ELF-1 (cell line): ENCODE measurements at places on chromosomes 12 and 14.

GRCh38 chr12:67804168-67804567, 155.6 kb downstream of the DYRK2 start:
- DNase-seq = no peak

GRCh38 chr14:71429902-71430301, 502.3 kb upstream of the RGS6 start:
- no peak for DNase-seq

GRCh38 chr12:56222531-56222895, 791 bp upstream of the RNF41 start:
- DNase-seq = no peak

DNA sequence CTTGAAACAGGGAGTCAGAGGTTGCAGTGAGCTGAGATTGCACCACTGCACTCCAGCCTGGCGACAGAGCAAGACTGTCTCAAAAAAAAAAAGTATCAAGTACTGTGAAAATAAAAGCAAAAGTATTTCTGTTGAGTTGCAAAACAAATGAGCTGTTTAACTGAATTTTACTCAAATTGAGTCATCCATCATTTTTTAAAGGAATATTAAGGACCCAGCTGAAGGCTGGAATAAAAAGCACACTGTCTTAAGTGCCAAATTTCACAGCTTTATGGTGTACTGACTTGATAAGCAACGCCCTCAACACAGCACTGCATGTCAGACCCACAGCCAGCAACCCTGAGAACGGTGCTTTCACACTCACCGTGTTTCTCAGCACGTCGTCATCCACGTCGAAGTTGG, 57.9 kb downstream of the AMN start:
- no peak for DNase-seq

- DNase-seq = no peak
Measured at GRCh38 chr12:8493084-8493483, 20.2 kb upstream of the CLEC4D start.

DNA sequence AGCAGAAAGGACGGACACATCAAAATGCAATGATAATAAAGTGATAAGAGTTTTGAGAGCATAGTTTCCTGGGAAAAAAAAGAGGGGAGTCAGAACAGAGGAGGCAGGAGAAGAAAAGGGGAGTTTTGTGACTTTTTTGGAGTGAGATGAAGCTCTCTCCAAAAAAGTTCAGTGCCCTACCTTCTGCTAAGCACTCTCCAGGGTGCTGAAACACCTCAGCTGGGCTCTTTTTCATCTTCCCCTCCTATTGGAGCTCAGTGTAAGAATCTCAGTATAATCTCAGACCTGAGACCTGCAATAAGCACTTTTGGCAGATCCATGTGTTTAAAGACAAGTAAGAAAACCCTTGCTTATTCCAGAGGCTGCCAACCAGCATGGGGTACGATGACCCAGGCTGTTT, 58.9 kb upstream of the SRRM4 start:
- peak; percentile 1 for DNase-seq

DNA sequence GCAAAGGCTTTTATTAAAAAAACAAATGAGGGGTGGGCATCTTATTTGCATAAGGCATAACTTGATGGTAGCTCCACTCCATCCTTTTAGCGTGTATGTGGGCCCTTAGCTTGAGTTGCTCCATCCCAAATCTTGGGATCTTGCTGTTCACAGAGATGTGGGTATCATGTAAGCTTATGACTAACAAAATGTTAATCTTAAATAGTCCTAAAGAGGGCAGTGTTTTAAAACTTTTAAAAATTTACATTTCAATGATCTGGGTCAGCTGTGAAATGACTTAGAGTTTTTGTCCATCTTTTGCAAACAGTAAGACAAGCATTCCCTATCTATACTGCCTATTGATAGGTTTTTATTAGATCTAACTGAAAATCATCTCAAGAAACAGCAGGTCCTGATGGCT, 86.0 kb downstream of the SLCO1A2 start:
- no peak for DNase-seq

DNA sequence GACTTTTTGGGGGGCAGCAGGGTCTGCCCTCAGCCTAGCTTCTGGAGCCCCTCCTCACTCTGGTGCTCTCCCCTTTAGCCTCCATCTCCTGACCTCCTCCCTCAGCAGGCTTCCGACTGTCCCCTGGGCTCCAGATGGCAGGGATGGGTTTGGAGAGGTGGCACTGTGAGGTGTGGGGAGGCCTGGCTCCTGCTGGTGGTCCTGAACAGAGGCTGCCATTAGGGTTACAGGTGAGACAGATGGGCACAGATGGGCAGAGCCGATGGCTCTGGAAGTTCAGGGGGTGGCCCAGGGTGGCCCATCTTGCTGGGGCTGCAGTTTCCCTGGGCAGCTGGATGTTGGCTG, 68.5 kb upstream of the BEGAIN start:
- no peak for DNase-seq

DNA sequence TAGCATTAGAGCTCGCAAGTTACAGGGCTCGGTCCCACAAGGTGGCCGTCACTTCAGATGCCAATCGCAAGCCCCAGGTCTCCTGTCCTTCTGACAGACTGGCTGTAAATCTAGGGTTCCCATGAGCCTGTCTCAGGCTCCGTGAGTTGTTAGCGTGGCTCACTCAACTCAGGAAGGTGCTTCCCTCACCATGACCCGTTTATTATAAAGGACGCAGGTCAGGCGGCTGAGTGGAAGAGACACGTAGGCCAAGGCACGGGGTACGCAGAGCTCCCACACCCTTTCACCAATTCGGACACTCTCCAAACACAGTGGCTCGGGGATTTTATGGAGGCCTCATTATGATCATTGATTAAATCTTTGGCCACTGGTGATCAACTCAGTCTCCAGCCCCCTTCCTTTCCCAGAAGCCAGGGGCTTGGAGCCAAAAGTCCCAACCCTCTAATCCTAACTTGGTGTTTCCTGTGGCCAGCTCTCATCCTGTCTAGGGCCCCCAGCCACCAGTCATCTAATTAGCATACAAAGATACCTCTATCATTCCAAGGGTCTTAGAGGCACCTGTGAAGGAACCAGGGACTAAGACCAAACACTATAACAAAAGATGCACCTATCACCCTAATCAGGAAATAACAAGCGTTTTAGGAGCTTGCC, 25.8 kb upstream of the LRTM2 start:
- no peak for DNase-seq

- DNase-seq = no peak
Measured at GRCh38 chr12:27523305-27523641, 733 bp upstream of the PPFIBP1 start.

GRCh38 chr14:32476532-32476931, 147.4 kb downstream of the AKAP6 start:
- no peak for DNase-seq

- DNase-seq = no peak
Measured at GRCh38 chr14:34465069-34465859, 3.2 kb upstream of the SPTSSA start.

GRCh38 chr12:93847517-93848474, 170.6 kb downstream of the CRADD start:
- no peak for DNase-seq

DNA sequence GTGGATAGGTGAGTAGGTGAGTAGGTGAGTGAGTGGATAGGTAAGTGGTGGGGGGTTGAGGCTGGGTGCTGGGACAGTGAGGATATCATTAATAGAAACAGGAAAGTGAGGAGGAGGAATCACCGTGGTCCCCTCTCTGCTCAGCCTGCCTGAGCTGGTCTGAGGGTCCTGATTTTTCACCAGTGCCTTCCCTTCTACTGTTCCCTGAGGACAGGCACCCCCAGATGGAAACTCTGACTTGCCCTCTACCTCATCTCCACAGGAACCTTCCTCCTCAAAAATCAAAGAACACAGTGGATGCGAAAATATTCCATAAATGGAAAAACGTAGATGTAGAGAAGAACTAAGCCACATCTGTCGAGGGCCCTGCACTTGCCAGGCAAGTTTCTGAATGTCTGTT, 1.9 kb downstream of the GPR68 start:
- no peak for DNase-seq

- DNase-seq = no peak
Measured at GRCh38 chr14:61003571-61003970, 22.5 kb downstream of the SLC38A6 start.

DNA sequence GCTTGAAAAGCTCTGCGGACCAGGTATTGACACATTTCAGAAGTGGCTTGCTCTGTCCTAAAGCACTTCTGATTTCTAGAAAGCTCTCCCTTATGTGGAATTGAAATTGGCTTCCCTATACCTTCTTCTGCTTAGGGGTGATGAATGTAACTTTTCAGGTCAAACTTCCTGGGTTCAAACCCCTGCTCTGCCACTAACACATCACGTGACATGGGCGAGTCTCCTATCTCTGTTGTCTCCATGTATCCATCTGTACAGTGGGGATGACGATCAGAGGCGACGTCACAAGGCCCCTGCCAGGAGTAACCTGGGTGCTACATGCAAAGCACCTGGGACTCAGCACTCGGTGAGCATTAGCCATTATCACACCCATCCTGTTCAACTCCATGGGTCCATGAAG, 73.7 kb upstream of the PIWIL1 start:
- no peak for DNase-seq

DNA sequence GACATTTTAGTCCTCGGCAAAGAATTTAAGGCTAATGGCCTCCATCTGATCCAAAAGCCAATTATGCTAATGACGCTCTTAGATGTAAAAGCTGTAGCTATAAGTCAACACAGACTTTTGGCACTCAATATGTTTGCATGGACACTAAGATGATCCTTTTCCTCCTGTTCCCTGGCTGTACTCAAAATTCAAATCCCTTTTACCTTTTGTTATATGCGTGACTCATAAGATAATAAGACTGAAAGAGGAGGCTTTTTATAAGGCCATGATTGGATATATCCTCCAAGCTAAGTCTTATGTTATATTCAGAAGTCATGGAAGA, 89.8 kb downstream of the PDZRN4 start:
- DNase-seq = no peak

DNA sequence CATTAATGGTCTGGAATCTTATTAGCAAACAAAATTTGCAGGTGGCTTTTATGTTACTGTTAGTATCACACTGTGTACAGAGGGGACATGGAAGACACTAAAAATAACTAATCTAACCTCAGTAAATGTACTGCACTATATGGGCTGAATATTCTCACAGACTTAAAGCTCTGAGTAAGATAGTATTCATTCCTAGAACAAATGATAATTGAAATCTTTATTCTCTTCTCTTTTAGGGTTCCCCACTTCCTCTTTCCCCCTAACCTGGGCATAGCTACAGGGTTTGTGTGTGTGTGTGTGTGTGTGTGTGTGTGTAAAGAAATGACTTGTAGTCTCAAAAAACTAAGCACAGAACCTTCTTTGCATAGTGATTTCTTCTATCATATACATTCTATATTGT, 21.4 kb upstream of the HECTD1 start:
- DNase-seq = no peak

GRCh38 chr12:124306686-124307555, 12.0 kb downstream of the RFLNA start:
- DNase-seq = no peak

GRCh38 chr14:92956961-92957360, 34.0 kb downstream of the CHGA start:
- no peak for DNase-seq

DNA sequence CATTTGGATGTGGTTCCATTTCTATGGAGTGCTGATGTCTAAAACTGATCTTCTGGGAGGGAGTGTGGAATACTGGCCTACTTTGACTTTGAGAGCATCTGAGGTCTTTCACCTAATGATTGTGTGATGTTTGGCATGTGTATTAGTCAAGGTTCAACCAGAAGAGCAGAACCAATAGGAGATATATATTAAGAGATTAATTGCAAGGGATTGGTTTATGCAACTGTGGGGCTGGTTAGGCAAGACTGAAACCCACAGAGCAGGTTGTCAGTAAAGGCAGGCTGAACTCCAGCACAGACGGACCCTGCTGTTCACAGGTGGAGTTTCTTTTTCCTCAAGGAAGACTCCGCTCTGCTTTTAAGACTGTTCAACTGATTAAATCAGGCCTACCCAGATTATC, 11.6 kb downstream of the BMAL2 start:
- DNase-seq = no peak

- DNase-seq = no peak
Measured at GRCh38 chr14:72479461-72479931, 414.4 kb downstream of the DPF3 start.

DNA sequence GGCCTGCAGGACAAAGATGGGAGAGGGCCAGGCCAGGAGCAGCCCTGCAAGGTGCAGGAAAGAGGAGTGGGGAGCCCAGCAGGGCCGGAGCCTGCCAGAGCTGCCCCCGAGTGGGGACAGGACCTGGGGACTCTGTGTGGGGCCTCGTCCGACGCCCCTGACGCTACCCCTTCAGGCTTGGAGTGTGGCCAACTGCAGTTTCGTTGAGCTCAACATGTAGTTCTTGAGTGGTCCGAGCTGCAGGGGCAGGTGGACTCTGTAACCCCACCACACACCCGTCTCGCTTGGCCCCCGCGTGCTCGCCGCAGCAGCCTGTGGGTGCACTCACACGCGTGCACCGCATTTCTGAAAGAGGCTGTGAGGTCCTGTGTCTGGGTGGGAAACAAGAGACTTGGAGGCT, 2.0 kb downstream of the ASPG start:
- no peak for DNase-seq
